ENCODE measurements at places on chromosomes 16 and 17. TPM values are rescaled to one million over a fixed set of nuclear protein-coding genes. Genes with fewer than 3 reads are reported as not detected.

Gene SRCAP
- 42.3 TPM for total RNA-seq

Gene ADAMTS18
- total RNA-seq, result 0.18 TPM

Gene RAB37
- total RNA-seq, result 0.58 TPM

Gene IGF2BP1
- 0.03 TPM for total RNA-seq

Gene PNMT
- total RNA-seq, result 9.7 TPM

Gene C17orf107
- 2.3 TPM for total RNA-seq

Gene CDH1
- total RNA-seq, result 0.16 TPM

Gene FOXO3B
- 1.1 TPM for total RNA-seq

Gene CYGB
- 70.8 TPM for total RNA-seq

Gene G6PC1
- total RNA-seq, result not detected

Gene ABCC3
- 1.4 TPM for total RNA-seq

Gene LAT
- 2.0 TPM for total RNA-seq

Gene CPHXL2
- total RNA-seq, result not detected

Gene GSDMA
- 1.3 TPM for total RNA-seq

Gene PRR29
- total RNA-seq, result 0.24 TPM

Gene ANKRD11
- 74.3 TPM for total RNA-seq

Gene EVPLL
- total RNA-seq, result not detected

Gene PTX4
- 0.21 TPM for total RNA-seq

Gene RPL26
- total RNA-seq, result 1,062 TPM

Gene CDRT15L2
- total RNA-seq, result not detected
